Hematopoietic multipotent progenitor cell (in vitro differentiated cells): ENCODE measurements at places on chromosomes 1 and 21. TPM values are rescaled to one million over a fixed set of nuclear protein-coding genes. Genes with fewer than 3 reads are reported as not detected.

- DNase-seq: no peak
Observed at GRCh38 chr1:111085676-111086075, 54.2 kb downstream of the DRAM2 start.

DNA sequence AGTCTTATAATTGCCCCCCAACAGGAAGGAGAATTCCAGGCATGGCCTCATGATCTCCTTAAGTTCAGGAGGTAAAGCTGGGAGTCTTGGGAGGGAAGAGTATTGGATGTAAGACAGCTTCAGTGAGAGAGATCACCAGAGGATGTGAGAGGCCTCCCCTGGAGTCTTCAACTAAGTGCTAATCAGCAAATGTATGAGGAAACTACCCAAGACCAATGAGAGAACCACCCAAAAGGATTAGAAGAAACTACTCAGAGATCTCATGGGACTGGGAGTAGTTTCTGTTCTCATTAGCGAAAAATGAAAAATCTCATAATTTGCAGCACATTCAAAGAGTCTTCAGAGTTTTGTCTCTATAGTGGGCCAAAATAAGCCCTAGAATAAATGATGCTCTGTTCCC, 36.6 kb upstream of the WNT2B start:
- DNase-seq: no peak

GRCh38 chr1:152186556-152187285, 27.7 kb upstream of the RPTN start:
- DNase-seq: no peak

DNA sequence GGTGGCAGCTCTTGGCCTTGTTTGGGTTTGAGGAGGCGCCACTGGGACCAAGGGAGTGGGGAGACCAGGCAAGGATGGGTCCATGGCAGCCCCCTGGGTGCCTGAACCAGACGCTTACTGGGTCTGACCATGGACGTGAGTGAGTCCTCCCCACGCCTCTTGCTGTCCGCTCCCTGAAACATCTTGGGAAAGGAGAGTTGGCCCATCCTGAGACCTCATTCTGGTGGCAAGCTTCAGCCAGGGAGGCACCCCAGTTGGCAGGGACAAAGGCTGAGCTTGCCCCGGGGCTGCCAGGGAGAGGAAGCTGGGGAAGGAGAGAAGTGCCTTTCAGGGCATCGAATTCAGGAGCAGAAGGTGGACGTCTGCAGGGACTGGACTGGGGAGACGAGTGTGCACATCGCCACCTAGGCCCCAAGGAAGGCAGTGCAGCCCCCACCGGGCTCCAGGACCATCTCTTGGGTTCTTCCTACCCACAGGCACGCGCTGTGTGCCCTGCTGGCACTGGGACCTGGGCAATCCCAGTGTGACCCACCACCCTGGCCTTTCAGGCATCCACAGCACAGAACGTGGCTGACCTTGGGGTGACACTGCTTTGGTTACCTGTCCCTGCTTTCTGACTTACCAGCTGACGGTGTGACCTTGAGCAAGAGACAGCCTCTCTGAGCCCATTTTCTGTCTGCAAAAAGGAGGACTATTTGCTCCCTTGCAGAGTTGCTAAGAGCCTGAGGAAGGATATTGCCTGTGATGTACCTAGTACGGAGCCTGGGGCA, 132.9 kb upstream of the WNT4 start:
- DNase-seq: peak; percentile 19

GRCh38 chr1:90712915-90713730, 4.0 kb downstream of the BARHL2 start:
- DNase-seq: no peak

- DNase-seq: no peak
Observed at GRCh38 chr1:52604063-52604770, 2.0 kb downstream of the GPX7 start.

- DNase-seq: no peak
Observed at GRCh38 chr1:243848165-243848857, 1.7 kb downstream of the AKT3 start.

DNA sequence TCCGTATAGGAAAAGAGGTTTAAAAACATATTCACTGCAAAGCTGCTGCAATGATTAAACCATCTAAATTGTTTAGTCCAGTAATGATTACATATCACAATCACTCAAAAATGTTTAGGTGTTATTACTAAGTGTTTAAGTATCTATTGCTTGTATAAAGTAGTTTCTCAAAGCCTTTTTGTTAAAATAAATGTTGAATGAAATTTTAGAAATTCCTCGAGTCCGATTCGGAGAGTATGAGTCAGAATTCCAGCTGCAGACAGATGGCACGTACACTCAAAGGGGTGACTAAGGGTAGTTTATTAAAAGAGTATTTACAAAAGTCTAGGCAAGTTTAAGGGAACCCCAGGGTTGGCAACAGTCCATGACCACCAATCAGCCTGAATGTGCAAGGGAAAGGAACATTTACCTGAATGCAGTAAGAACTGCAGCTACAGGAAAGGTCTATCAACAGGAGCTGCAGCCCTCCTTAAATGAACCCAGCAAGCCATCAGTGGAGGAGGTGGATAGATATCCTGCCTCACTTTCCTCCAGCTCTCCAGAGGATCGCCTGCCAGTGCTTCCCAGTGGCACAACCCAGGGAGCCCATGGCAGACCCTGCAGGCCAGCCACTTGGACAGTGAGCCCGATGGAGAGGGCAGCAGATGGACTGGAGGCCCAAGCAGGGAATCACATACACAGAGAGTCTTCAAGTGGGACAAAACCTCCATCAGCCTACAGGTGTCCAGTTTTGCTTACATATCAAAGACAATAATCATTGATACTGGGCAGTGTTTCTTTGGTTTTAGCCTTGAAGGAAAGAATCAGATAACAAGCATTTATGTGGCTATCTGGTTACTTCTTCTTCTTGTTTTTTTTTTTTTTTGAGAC, 92.1 kb upstream of the SLC44A3 start:
- DNase-seq: no peak

GRCh38 chr1:225374996-225375395, 52.8 kb downstream of the LBR start:
- no peak for DNase-seq

DNA sequence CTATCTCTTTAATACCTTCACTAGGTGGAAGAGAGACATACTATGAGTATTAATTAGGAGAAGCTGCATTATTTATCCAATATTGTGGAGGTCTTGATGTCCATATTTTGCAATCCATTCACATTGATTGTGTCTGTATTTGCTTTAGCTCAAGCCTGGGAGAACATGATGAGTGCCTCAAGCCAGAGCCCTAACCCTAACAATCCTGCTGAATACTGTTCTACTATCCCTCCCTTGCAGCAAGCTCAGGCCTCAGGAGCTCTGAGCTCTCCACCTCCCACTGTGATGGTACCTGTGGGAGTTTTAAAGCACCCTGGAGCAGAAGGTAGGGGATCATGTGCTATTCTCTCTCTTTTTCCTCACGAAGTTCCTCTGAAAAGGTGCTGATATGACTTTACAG, 99.5 kb downstream of the CC2D1B start:
- DNase-seq: no peak

DNA sequence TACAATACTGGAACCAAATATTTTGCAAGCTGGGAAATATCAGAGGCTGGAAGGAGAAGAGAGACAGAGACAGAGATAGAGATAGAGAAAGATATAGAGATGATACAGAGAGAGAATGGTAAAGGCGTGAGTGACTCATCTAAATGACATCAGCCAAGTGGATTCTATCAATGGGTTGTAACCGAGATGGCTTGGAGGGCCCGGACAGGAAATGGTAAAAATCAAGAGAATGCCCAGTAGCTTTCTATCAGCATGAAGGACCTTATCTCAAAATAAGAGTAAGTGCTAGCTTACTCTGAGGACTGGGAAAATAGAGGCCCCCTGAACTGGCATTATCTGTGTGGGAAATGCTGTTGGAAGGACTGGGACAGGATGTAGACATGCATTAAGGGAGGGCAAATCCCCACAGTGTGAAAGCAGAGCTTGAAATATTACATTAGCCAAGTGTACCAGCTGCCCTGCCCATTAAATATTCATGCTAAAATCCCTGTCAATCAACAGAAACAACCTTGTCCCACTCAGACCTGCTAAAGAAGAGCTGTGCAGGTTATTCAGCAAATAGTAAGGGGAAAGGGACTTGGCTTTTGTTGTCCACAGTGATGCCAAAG, 76.6 kb upstream of the ZNF644 start:
- no peak for DNase-seq

DNA sequence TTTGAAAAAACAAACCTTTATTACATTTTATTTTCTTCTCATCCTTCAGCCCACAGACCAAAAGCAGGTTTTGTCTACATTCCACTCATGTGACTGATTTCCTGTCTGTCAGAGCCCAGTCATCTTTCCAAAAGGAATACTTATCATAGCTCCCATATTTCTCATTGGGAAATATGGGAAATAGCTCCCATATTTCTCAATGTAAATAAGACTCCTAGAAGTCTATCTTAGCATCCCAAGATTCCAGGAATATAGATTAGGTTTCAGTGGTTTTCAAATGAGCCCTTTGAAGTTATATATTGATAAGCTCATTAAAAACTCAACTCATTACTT, 19.1 kb upstream of the NRDC start:
- no peak for DNase-seq

- no peak for DNase-seq
Observed at GRCh38 chr1:206058927-206059292, 5.9 kb downstream of the RHEX start.

GRCh38 chr1:184118046-184118445, 66.5 kb downstream of the TSEN15 start:
- DNase-seq: no peak

DNA sequence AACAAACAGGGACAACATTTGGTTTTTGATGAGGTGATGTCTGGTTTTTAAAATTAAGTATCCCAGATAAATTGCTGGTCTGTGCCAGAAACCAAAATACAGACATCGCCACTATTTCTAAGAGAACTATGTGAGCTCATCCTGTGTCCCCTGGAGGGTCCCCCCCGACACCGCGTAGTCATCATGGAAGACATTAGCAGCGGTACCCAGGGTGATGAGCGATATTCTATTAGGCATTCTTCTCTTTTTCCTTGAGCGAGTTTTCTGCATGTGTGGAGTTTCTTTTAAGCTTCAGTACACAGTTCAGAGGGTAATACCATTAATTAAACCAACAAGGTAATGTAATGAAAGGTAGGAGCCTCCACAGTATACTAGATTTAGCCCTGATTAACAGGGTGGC, 26.5 kb downstream of the KAZN start:
- no peak for DNase-seq

DNA sequence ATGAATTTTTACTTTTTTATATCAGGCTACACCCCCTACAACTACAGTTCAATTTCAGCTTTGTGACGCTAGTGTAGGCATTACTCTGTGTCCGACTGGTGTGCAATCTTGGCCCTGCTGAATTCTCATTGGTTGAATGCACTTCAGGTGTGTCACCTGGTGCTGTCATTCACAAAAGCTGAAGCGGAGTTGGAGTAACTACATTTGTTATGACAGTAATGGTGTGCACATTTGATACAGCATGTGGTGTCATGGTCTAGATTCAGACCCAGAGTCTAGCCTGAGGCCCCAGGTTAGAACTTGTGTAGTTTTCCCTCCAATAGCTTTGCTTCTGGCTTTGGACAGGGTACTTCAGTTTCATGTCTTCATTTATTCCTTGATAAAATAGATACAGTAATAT, 88.7 kb downstream of the C1orf94 start:
- DNase-seq: no peak

Gene RXFP4
- not detected for total RNA-seq

Gene OR6K3
- not detected for total RNA-seq

Gene SLC6A9
- 0.81 TPM for total RNA-seq

Gene TEX38
- total RNA-seq: not detected

Gene IL20
- total RNA-seq: not detected

Gene RAB13
- 30.7 TPM for total RNA-seq
